Upper lobe of left lung (tissue), 6 donors: ENCODE measurements at places on chromosomes 2 and 18. TPM values are rescaled to one million over a fixed set of nuclear protein-coding genes. Genes with fewer than 3 reads are reported as not detected.

GRCh38 chr2:166373951-166374350 lies 1.8 kb downstream of the SCN9A start:
- peaks cover 6% of the 10 kb centered on the region for H3K27me3 ChIP-seq
- H3K36me3 ChIP-seq = no peaks in the 10 kb centered on the region
- no peak overlapping the region for H3K4me3 ChIP-seq
- H3K4me1 ChIP-seq = peaks cover 4% of the 10 kb centered on the region
- no peak for DNase-seq

Gene CAMKMT
- total RNA-seq = 17.8 TPM

Gene CASP8
- total RNA-seq = 23.7 TPM

Gene ANKRD30BL
- total RNA-seq = not detected

DNA sequence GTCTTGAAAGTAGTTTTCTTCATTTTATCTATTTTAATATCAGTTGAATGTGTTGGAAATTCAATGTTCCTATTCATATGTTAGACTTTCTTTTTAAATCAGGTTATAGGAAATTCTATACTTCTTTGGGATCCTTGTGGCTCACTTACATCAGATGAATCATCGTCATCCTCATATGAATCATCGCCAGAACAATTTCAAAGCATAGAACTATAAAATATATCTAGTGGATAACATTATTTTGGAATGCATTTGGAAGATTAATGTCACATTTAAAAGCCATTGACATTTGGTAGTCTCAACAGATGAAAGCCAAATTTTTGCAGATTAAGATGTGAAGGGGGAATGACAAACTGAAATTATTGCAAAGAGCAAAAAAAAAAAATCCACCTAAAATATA lies 94.1 kb downstream of the FAM161A start:
- no peaks in the 10 kb centered on the region for H3K27me3 ChIP-seq
- H3K27ac ChIP-seq = no peak overlapping the region
- H3K4me3 ChIP-seq = no peak overlapping the region
- DNase-seq = no peak
- H3K4me1 ChIP-seq = no peaks in the 10 kb centered on the region

GRCh38 chr2:235161565-235161964 lies 209.7 kb downstream of the SH3BP4 start:
- no peaks in the 10 kb centered on the region for H3K36me3 ChIP-seq
- H3K4me1 ChIP-seq = no peaks in the 10 kb centered on the region
- DNase-seq = no peak
- no peak overlapping the region for H3K27ac ChIP-seq
- H3K4me3 ChIP-seq = no peak overlapping the region

Gene PLEK
- 19.3 TPM for total RNA-seq

Gene KCTD18
- 17.3 TPM for total RNA-seq

Gene MYL12B
- 346 TPM for total RNA-seq

GRCh38 chr2:26316041-26316440 lies 29.9 kb upstream of the SELENOI start:
- DNase-seq = no peak
- no peaks in the 10 kb centered on the region for H3K27me3 ChIP-seq
- no peak overlapping the region for H3K4me3 ChIP-seq
- no peaks in the 10 kb centered on the region for H3K4me1 ChIP-seq

Gene MTA3
- total RNA-seq = 18.2 TPM

- no peak overlapping the region for H3K4me3 ChIP-seq
- peaks cover 35% of the 10 kb centered on the region for H3K4me1 ChIP-seq
- peaks cover 14% of the 10 kb centered on the region for H3K36me3 ChIP-seq
- peak overlapping the region; percentile 37 for H3K27ac ChIP-seq
- DNase-seq = peak; percentile 44
- H3K27me3 ChIP-seq = no peaks in the 10 kb centered on the region
Observed at GRCh38 chr2:102166189-102166845, 20.5 kb upstream of the IL1RL2 start.

DNA sequence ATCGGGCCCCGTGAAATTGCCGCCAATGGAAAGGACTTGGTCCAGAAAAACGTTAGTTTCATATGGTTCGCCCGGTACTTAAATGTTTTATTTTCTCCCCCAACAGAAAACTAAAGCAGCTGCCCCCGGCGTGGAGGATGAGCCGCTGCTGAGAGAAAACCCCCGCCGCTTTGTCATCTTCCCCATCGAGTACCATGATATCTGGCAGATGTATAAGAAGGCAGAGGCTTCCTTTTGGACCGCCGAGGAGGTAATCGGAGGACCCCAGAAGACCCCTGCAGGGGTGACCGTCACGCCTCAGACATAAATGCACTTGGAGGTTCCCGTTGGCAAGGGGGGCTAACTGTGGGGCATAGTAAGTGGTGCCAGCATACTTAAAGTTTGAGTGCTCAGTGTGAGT lies 742 bp downstream of the RRM2 start:
- H3K27me3 ChIP-seq = peaks cover 7% of the 10 kb centered on the region
- H3K4me3 ChIP-seq = peak overlapping the region; percentile 66
- H3K4me1 ChIP-seq = peaks cover 48% of the 10 kb centered on the region
- DNase-seq = no peak
- H3K27ac ChIP-seq = no peak overlapping the region

Gene IL1RL1
- total RNA-seq = 48.3 TPM

DNA sequence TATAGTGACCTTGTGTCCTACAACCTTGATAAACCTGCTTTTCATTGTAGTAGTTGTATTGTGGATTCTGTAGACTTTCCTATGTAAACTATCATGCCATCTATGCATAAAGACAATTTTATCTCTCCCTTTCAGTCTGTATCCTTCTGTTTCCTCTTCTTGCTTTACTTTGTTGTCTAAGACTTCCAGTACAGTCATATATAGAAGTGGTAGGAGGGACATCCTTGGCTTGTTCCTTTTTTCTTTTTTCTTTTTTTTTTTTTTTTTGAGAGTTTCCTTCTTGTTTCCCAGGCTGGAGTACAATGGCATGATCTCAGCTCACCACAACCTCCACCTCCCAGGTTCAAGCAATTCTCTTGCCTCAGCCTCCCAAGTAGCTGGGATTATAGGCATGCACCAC lies 39.7 kb downstream of the UBE2F start:
- no peak overlapping the region for H3K4me3 ChIP-seq
- H3K36me3 ChIP-seq = peaks cover 3% of the 10 kb centered on the region
- no peak overlapping the region for H3K27ac ChIP-seq

DNA sequence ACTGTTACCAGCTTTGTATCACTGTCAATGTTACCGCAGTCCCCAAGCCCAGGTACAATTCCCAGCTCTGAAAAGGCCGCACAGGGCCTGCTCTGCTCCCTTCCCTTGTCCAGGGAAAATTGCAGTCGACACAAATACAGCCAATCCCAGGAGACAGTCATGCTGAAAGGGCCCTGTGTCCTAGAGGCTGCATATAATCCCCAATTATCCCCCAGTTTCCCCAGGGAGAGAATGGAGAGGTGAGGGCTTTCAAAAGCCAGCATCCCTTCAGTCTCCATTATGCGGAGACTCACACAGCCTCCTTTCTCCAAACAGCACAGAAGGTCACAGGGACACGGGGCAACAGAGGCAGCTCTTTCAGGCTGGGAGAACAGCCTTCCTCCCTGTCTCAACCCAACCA lies 17.1 kb upstream of the CTIF start:
- H3K4me1 ChIP-seq = no peaks in the 10 kb centered on the region
- DNase-seq = no peak
- H3K27me3 ChIP-seq = no peaks in the 10 kb centered on the region
- no peak overlapping the region for H3K27ac ChIP-seq

Gene VAMP5
- 105 TPM for total RNA-seq

DNA sequence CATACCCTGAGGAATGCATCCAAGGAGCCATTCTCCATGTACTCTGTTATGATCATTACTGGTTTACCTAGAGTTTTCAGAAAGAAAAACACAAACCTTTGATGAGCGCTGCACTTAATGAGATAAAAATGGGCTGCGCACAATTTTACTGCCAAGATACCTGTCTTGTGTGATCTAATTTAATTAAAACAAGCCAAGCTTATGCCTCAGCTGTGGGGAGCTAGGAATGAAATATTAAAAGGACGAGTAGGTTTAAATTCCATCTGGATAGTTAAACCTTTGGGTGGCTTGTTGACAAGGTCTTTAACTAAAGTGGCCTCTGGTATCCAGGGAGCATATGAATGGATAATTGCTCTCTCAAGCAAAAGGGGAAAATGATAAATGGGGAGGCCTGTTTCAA lies 135.0 kb downstream of the EPHA4 start:
- H3K4me3 ChIP-seq = no peak overlapping the region
- DNase-seq = no peak
- H3K27me3 ChIP-seq = no peaks in the 10 kb centered on the region
- H3K27ac ChIP-seq = no peak overlapping the region
- no peaks in the 10 kb centered on the region for H3K4me1 ChIP-seq
- H3K36me3 ChIP-seq = no peaks in the 10 kb centered on the region

DNA sequence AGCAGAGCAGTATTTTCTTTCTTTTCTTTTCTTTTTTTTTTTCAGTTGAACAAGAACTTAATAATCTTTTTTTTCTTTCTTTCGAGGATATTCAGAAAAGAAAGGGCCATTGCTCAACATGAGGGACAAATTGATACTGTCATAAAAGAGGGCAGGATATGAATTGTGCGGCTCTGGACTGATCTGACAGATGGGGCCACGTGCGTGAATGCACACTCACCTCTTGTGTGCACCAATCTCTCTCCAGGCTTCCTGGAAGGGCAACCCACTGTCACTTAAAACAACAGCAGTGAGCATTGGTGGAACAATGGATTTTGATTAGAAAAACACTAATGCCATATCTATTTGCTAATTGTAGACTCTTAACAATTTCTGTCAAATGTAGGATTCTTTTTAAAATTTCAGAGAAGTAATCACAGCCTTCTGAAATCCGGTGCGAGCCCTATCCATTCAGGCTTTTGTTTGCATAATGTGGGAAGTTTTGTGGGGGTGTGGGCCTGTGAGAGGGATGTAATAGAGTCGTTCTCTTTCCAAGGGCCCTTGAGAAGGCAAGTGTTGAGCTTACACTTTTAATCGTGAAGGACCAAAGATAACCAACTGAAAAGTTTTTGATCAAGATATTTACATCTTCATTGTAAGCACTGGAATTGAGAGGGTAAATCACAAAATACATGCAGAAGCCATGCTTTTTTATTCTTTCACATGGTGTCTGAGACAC lies 298.8 kb downstream of the SP3 start:
- DNase-seq = no peak
- no peaks in the 10 kb centered on the region for H3K27me3 ChIP-seq
- H3K36me3 ChIP-seq = no peaks in the 10 kb centered on the region
- H3K4me1 ChIP-seq = no peaks in the 10 kb centered on the region
- no peak overlapping the region for H3K4me3 ChIP-seq
- no peak overlapping the region for H3K27ac ChIP-seq

DNA sequence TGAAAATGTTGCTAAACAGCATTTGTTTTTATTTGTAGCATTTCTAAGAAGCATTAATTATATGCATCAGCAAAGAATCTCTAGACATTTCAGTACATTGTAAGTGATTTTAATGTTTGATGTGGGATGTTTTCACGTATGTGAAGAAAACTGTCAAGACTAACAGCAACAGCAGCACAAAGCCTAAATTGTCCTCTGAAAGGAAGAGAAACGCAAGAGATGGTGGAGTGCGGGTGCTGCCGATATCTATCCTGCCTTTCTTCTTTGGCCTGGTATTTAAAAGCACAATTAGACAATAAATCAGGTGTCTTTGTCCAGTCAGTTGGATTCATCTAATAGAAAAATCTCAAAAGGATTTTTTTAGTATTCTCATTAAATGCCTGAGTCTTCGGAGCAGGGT lies 3.1 kb downstream of the TWIST2 start:
- peaks cover 17% of the 10 kb centered on the region for H3K4me1 ChIP-seq
- H3K27me3 ChIP-seq = peaks cover 28% of the 10 kb centered on the region
- no peak overlapping the region for H3K27ac ChIP-seq
- DNase-seq = no peak
- no peak overlapping the region for H3K4me3 ChIP-seq

DNA sequence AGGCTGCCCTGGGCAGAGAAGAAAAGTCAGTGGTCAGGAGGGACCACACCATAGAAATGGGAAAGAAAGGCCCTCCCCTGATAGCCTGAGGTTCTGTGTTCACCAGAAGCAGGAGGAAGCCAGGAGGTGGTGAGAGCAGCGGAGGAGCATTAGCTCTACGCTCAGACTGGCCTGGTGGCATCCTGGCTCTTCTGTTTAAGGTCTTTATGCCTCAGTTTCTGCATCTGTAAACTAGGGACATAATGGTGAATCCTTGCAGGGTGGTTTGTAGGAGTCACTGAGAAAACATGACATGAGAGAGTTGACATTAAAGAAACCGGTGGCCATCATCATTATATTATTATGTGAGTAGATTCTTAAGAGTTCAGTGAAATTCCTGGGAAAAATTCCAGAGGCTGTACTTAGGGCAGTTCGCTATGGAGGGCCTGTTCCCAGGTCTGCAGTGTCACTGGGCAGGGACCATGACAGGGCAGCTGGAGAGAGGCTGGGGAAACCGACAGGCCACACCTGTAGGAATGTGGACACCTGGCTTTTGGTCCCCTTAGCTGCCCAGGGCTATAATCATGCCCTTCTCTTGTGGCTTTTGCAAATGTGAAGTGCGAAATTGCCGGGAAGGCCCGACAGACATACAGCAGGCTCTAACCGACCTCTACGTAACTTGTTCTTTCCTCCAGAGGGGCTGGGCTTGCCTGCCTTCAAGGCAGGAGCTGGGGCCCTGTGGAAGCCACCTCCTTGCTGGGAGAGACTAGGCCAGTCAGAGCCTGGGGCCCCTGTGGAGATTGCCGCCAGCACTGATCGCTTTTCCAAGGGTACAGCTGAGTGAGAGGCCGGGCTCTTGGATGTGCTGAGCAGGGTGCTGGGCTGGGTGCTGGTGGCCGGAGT lies 31.0 kb downstream of the GLI2 start:
- H3K27ac ChIP-seq = peak overlapping the region; percentile 24
- peaks cover 9% of the 10 kb centered on the region for H3K4me1 ChIP-seq
- no peak for DNase-seq

GRCh38 chr2:187382131-187382530 lies 65.9 kb downstream of the CALCRL start:
- H3K27me3 ChIP-seq = no peaks in the 10 kb centered on the region
- no peaks in the 10 kb centered on the region for H3K4me1 ChIP-seq
- H3K4me3 ChIP-seq = no peak overlapping the region
- DNase-seq = no peak
- H3K27ac ChIP-seq = no peak overlapping the region
- no peaks in the 10 kb centered on the region for H3K36me3 ChIP-seq

Gene NEURL3
- total RNA-seq = not detected

- no peak for DNase-seq
- peak overlapping the region; percentile 6 for H3K27ac ChIP-seq
- H3K4me1 ChIP-seq = no peaks in the 10 kb centered on the region
- H3K4me3 ChIP-seq = no peak overlapping the region
Observed at GRCh38 chr2:113258471-113259147, 20.1 kb downstream of the PAX8 start.

Gene SATB2
- total RNA-seq = 3.3 TPM
